ENCODE measurements at places on chromosomes 2 and 18.

- DNase-seq: no peak
Measured at GRCh38 chr2:241315879-241316631, at the start of gene SEPTIN2. Gene SEPTIN2, plus strand, starts transcription at chr2:241315925. Its CDS starts 8,308 bp downstream, at chr2:241324233.

DNA sequence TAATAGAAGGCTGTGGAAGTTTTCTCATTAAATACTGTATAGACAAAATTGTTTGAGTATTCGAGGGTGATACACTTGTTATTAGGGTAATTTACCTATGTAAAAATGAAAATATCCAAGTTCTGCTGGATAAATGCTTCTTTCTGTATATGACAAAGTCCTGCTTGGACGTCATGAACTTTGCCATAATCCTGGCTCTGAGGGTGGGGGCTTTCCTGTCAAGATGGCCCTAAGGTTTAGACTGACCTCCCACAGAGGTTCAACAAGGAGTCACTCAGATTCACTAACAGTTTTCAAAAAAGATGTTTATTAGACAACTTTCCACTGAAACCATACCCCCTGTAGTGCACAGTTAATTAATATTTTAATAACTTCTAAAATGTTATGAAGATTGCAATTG lies 52.5 kb upstream of the NABP1 start:
- no peak for DNase-seq

DNA sequence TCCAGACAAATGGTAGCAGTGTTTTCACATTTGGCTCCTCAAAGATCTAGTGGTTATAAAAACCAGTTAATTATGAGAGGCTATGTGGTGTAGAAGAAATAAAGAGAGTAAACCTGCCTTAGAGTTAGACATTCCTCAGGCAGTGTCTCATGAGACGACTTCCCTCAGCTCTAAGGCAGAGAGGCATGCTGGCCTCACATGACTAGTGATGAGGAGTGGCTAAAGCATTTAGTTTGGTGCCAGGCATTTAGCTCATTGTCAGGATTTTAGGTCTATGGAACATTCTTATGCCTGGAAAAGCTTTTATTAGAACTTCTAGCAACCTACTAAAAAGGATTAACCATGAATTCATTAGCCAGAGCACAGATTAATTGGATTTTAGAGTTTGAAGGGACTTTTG lies 90.3 kb downstream of the RPRM start:
- DNase-seq: no peak

- DNase-seq: no peak
Measured at GRCh38 chr2:220157312-220157711, 529.9 kb downstream of the SLC4A3 start.

- no peak for DNase-seq
Measured at GRCh38 chr2:148926291-148926961, 51.4 kb downstream of the KIF5C start.

DNA sequence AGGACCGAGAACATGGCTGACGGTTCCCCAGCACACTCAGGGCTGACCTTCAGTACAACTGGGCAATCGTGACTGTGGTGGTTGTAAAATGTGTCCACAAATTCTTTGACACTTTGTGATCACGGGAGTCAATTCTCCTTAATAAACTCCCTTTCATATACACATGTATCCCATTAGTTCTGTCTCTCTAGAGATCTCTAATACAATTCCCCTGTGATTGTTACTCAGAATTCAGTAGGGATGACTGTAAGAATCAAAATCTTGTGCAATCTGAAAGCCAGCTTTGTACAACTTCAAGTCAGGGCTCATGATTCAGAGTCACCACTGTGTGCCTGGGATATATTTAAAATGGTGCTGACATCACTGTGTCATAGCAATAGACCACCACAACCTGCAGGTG lies 89.5 kb upstream of the LMAN1 start:
- DNase-seq: no peak

- DNase-seq: peak; percentile 39
Measured at GRCh38 chr2:240142859-240143258, 2.4 kb upstream of the OTOS start.

- no peak for DNase-seq
Measured at GRCh38 chr2:33321876-33322483, 154.5 kb upstream of the RASGRP3 start.

- DNase-seq: no peak
Measured at GRCh38 chr2:231286964-231287363, 88.5 kb downstream of the ARMC9 start.

- no peak for DNase-seq
Measured at GRCh38 chr2:202104286-202104870, 31.3 kb downstream of the KIAA2012 start.

Measured in psoas muscle (tissue), 8 donors.